NCI-H1417 treated with DMSO at 0.1 percent for 48 hours (cell line): ENCODE measurements at places on chromosomes 1 and 21.

DNA sequence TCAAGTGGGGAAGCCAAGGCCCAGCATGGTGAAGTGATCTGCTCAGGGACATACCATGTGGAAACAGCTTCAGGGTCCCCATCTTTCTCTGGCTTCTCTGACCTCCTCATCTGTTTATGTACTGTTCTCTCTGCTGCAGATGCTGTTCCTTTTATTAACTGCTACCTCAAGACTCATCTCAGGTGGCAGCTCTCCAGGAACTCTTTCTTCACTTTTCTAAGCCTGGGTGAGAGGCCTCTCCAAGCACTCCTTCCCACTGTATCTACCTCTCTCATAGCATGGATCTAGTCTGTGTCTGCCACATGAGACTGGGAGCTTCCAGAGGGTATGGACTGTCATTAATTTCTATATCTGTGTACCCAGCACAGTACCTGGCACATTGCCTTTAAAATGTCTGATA lies 73.4 kb upstream of the PPM1J start:
- DNase-seq, result no peak

DNA sequence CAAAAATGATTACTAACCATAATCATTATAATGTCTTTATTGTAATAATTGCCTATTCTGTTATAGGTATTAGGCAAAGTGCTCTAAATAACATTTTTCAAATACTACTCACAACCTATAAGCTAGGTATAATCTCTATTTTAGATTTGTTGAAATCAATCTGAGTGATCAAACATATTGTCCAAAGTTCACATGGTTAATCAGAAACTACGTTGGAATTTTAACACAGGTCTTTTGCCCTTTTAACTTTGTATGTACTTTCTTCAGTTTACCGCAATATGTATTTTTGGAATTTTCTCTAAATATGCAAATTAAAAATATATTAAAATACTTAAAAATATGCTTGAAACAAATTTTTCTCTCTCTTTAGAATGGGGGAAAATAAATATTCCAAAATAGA lies 1563.2 kb downstream of the KCNT2 start:
- no peak for DNase-seq

GRCh38 chr1:166839600-166840308 lies 479 bp downstream of the POGK start:
- no peak for DNase-seq

- no peak for DNase-seq
Measured at GRCh38 chr21:41143596-41144325, 24.2 kb upstream of the BACE2 start.

GRCh38 chr1:155009221-155009711 lies 6.7 kb downstream of the ZBTB7B start:
- no peak for DNase-seq

- DNase-seq, result no peak
Measured at GRCh38 chr1:209617047-209617673, 33.6 kb downstream of the CAMK1G start.

DNA sequence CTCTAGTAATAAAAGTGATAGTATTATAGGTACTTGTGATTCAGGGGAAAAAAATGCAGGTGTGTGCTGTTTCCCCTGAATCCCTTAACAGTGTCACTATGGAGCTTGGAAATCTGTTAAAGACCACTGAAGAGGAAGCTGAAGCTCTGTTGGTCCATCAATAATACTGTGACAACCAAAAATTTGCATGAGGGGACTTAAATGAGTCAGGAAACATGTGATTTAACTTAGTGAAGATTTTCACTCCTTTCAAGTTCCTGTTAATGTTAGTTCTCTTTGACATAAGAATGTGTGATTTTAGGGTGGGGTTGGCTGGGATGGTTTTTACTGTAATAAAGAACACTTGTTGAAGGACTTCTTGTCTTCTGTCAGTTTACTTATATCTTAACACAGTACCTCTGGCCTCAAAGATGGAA lies 32.0 kb downstream of the VANGL2 start:
- no peak for DNase-seq

DNA sequence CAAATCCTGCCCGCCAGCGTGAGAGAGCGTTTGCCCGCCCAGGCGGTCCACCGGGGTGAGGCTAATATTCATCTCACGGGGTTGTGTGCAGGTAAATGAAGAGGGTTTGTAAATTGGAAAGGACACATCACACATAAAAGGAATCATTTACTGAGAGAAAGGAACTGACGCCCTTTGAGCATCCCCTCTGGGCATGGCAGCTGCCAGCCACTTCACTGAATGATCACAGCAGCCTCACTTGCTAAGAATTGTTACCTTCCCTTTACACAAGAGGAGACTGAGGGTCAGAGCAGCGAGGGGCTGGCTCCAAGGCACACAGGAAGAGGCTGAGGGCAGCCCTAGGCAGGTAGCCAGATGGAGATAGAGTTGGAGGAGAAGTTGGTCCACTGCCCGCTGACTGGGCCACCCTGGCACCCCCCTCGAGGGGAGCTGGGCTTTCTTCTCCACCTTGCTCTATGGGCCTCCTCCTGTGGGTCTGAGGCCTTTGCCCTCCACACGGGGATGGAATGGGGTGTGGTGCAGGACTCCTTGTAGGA lies 96.0 kb downstream of the FOXD2 start:
- peak; percentile 32 for DNase-seq

DNA sequence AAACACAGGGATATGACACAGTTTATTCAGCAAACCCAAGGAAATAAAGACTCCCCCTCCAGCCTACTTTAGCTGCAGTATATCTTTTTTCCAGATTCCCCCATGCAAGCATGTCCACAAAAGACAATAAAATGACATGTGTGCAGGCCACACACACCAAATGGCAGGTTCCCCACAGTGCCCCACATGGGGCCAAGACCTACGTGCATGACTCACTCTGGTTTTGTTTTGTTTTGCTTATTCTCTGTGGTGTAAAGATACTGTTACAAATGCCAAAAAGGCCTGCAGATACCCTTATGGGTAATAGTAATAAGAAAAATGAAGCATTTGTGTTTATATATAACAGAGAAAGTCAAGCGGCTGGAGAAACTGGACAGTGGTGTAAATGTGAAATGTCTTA lies 71.6 kb downstream of the RD3 start:
- no peak for DNase-seq

GRCh38 chr1:2544093-2544874 lies 11.9 kb upstream of the TNFRSF14 start:
- DNase-seq, result no peak

GRCh38 chr1:13708380-13708982 lies 8.5 kb downstream of the PRDM2 start:
- no peak for DNase-seq

DNA sequence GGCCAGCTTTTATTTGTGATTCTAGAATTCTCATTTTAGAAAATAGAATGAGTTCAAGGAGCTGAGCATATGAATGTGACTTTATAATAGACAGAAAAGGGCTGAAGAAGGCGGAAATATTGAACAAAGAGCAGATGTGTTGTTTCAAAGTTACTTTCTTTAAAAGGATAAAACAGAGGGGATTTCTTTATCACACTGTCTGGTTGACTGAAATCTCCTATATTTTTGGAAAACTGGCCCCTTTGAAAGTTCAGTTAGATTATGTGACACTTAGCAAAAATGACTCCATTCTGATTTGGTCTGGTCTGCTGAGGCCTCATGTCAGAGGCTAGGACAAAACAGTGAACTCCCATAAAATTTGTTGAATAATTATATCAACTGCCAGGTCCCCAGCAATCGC lies 46.4 kb upstream of the DNAH14 start:
- no peak for DNase-seq
